ENCODE measurements at places on chromosomes 1 and 21.

DNA sequence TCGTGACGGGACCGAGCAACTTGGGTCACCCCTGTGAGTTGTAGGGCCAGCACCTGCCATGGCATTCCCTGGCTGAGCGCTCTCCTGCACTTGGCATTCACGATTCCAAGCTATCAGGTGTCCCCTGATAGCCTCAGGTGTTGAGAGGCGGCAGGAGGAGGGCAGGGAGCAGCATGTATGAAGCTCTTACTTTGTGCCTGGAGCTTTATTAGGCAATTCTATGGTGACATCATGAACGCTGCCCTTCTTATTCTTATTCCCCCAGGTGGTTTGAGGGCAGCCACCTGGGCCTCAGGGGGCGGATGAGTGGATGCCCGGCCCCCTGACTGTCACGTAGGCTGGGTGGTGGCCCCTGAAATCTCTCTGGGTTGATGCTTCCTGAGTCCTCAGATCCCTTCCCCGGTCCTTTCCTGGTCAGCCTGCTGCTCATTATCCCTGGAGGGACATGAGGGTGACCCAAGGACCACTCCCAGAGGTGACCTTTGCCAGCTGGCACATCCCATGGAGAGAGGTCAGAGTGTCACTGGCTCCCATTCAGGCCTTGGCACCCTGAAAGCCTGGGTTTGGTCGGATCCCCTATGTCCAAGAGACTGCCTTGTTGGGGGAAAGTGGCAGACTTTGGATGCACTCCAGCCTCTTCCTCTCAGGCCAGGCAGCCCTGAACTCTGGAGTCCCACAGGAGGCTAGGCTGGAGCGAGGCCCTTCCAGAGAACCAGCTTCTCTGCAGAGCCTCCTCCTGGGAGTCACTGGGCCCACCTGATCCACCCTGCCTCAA is 51.9 kb downstream of the SPSB1 start:
- DNase-seq = no peak

DNA sequence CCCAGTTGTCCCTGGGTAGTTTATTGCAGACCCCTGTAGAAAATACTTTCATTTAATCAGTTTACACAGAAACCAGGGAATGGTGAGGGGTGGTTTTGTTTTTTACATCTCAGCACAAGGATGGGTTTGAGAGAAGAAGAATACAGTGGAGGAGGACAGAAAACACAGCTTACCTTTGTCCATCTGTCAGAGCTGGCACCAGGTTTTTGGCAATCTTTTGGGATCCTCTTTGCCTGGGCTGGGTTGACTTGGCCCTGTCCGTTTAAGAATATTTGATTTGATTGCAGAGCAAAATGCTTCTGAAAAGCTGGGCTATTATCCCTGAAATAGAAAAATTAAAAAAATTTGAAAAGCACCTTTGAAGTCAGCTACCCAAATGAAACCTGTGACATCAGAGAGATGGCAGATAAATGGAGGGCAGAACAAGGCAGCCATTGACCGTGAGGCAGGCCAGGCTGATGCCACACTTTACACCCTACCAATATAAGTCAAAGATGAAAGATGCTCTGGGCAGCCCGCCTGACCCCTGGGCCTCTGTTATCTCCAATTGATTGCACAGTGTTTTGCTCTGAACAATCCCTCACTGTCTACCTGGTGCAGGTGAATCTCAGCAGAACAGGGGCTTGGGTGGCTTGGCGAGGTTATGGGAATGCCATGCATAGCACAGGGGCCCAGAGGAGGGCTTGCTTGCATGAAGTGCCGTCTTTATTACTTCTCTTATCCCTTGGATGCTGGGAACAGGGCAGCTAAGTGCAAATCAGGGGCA is 218.8 kb downstream of the LMX1A start:
- no peak for DNase-seq

- no peak for DNase-seq
Observed at GRCh38 chr1:54257876-54258275, 57.9 kb downstream of the MRPL37 start.

DNA sequence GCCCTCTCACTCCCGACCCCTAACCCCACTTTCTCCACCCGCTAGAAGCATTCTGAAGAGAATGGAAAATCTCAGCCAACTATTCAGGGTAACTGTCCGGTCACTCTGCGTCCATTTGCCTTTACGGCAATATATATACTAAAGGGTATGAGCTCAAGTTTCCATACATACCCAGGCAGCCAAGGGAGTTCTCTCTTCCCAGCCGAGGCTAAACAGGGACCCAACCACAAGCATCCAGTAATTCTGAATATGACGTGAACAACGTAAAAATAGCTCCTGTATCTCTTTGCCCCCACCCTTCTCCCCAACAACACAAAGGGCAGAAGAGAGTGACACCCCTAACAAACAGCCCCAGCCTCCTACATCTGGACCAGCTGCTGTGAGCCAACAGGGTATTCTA is 67.7 kb downstream of the SSBP3 start:
- no peak for DNase-seq

DNA sequence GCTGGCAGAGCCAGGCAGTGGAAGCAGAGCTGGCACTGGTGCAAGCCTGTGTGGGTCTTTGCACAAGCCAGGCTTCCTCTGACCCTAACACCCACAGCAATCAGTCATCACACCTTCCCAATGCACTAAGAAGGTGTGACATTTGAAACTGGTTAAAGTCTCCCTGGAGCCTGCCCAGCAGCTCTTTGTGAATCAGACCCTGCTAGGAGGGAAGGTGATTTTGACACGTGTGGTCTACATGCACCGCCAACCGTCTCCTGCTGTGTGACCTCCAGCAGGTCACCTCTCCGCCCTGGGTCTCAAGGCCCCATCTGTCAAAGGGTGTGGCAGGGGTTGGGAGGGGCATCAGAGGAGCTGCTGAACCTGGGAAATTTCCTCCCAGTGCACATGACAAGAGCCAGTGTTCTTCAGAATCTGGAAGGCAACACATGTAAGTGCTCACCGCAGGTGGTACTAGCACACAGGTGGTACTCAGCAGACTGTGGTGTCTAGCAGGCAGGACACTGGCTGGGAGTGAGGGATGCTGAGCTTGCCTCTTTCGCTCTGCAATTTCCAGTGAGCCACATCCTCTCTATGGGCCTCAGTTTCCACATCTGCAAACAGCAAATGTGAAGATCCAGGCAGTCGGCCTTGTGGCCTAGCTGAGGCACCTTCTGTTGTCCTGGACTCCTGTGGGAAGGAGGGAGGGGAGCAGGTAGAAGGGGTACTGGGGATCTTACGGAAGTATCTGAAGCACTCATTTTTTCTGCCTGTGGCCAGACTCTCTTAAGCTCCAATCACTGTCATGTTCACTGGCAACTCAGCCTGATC is 123.2 kb downstream of the DMRTB1 start:
- no peak for DNase-seq

DNA sequence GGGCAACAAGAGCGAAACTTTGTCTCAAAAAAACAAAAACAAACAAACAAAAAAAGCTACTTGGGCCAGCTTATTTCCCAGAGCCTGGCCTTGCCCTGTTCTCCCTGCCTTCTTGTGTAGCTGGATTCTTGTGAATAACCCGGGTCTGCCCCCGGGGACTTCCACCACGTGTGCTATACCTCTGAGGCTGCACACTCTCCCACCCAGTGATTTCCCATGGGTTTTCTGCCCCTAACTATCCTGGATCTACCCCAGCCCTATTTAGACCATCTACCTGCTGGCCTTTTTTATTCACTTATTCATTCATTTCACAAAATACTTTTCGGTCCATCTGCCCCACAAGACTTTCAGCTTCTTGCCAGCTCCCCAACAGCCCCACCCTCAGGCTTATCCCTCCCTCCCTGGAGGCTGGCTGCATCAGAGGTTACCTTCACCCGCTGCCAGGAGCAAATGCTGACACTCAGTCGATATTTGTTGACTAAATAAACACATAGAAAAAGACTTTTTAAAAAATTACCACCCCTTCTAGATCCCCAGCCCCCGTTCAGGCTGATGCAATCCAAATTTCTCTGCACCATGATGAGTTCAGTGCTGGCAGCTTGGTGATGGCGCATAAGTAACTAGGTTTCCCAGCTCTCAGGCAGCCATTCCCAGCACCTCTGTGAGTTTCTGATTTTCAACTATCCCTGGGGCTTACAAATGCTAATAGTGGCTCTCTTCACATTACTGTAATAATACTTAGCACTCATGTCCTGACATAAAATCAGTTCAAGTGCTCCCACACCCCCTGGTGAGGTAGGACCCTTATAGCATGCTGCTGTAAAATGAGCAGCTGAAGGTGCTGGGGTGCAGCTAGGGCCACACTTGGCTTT is 30.7 kb upstream of the TARBP1 start:
- DNase-seq = no peak

DNA sequence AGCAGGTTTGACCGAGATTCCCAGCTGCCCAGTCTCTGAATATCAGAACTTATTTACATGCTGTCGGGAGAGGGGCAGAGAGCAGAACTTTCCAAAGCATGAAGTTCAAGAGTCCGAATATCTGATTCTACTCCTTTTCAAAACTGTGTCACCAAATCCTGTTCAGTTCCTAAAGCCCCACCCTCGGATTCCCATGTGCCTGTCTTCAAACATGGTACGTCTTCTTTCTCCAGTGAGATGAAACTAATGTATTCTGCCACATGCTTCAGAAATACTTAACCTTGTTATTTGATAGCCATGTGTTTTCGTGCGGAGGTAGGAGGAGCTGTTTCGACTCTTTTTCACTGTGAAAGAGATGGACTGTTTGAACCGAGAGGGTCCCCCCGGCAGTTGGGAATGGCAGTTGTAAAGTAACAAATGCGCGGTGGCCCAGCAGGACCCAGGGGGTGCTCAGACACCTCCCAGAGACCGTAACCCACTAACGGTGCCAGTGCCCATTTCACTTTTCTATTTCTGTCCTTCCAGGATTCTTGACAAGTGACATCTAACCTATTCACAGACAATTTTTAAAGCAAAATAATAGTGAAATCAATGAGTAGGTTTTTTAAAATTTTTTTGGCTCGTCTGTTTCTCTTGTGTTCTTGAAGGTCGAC is 67.2 kb downstream of the ZBTB18 start:
- no peak for DNase-seq

GRCh38 chr1:102970496-102971078 is 137.7 kb downstream of the COL11A1 start:
- no peak for DNase-seq

DNA sequence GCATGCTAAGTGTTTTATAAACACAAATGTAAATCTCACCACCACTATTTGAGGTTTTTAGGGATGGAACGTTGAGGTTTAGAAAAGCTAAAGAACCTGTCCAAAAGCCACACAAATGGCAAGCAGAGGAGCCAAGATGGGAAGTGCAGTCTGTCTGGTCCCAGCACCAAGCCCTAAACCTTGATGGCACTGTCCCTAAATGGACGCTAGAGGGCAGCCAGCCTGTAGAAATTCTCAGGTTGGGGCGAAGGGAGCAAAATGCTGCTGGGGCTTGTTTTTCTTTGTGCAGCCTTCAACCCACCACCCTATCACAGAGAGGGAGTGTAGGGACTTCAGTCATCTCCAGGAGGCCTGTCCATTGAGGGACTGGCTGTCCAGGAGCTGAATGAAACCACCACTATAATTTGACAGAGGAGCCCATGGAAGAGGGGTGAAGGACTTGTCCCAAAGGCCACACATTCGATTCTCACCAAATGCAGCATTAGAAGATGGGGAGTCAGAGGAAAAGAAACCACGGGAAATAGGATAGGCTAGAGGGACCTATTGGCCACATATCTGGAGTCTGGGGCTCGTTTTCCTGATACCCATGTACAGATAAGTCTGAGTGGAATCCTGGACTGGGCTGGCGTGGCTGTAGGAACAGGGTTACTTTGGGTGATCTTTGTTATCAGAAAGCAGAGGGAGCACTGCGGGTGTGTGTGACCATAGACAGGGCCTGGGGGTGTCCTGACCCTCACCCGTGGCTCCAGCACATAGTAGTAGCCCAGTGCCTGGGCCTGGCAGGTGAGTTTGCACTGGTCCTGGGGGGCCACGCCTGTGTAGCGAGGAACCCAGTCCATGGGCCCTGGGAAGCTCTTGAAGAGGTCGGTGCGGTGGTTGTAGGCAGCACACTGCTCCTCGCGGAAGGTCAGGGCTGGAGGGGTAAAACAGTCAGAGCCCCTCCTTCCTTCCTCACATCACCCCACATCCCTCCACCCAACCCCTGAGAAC is 6.1 kb downstream of the ADAMTS4 start:
- DNase-seq = no peak

DNA sequence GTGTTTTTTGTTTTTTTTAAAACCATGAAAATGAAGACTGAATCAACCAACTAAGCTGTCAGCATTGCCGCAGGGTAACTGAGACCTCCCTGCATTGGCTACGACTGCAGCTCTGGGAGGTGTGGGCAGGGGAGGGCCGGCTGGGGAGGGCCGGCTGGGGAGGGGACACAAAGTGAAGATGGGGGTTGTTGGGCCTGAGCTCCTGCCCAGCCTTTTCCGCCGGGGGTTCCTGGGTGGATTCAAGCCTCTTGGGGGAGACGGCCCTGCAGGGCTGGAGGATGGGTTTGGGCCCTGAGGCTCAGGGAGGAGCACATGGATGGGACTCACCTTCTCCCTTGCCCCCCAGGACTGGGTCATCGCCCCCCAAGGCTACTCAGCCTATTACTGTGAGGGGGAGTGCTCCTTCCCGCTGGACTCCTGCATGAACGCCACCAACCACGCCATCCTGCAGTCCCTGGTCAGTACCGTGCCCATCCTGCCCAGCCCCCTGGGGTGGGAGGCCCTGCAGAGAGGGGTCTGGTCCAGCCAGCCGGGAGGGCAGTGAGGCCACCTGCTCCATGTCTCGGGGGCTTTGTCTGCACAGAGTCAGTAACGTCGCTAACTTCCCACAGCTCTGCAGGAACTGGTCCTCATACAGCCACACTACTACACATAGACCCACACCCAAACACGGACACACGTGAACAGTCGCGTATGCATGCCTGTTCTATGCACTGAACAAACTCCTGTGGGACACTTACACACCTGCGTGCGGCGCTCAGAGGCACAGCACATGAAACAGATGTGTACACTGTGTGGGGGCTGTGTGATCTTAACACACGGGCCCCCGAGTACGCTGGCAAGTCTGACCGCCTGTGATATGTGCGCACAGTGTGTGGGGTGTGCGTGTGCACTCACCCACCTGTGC is 31.5 kb downstream of the BMP8A start:
- no peak for DNase-seq

- DNase-seq = no peak
Observed at GRCh38 chr1:184755226-184756065, 788 bp upstream of the EDEM3 start.

DNA sequence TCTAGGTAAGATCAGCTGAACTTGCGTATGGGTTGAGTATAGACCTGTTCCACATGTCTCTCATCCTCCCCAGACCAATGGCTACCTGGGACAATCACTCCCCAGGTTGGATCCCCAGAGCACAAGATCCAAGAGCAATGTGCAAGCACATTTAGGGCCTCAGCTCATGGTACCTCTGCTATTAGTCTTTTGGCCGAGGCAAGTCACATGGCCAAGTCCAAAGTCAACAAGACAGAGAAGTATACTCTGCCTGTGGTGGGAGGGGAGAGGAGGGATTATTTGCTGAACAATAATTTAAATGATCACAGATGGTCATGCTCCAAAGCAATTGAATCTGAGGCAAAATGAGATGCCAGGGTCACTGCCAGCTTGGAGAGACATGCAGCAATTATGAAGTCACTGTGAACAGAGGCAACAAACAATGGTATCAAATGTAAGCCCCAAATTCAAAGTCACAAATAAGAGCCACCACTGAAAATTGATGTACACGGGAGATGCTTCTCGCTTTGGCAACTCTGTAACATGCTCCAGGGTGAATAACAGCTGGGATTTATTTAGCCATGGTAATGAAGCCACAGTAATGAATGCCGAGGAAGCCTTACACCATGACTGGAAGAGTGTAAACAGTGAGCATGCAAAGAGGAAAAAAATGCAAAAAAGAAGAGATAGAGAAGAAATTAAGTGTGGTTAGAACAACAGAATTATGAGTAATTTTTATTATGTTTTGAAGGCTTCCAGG is 149.1 kb downstream of the ZNF281 start:
- DNase-seq = no peak

GRCh38 chr1:222867316-222867715 is 52.5 kb downstream of the DISP1 start:
- DNase-seq = no peak

Data from stimulated activated CD8-positive, alpha-beta memory T cell treated with anti-CD3 and anti-CD28 coated beads, Interleukin-15, amount 100 ng/mL, for 24 hours (primary cell).